ENCODE measurements at places on chromosomes 12 and 14.

- peaks cover 19% of the 10 kb centered on the region for H3K36me3 ChIP-seq
- H3K4me3 ChIP-seq = no peak overlapping the region
- peaks cover 11% of the 10 kb centered on the region for H3K27me3 ChIP-seq
These were observed 1.8 kb downstream of the STAC3 start for GRCh38 chr12:57248934-57249742.

DNA sequence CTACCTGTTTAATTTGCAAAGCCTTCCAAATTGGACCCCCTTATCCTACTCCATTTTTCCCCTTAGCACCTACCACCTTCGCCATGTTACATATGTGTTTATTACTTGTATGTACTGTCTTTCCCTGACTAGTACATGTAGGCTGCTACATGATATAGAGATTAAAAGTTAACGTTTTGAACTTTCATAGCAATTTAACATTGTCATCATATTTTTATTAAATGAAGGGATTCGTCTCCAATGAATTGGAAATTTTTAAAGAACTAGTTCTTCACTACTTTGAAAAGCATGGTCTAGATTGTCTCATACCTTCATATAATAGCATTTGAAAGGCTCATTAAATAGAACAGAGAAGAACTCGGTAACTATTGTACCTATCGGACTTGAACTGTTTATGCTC is 64.9 kb upstream of the REP15 start:
- H3K36me3 ChIP-seq = peaks cover 21% of the 10 kb centered on the region
- H3K4me3 ChIP-seq = no peak overlapping the region
- no peaks in the 10 kb centered on the region for H3K27me3 ChIP-seq
- no peak for DNase-seq
- no peaks in the 10 kb centered on the region for H3K4me1 ChIP-seq

- H3K4me1 ChIP-seq = peaks cover 8% of the 10 kb centered on the region
- peaks cover 12% of the 10 kb centered on the region for H3K27me3 ChIP-seq
These were observed 20.0 kb upstream of the TCP11L2 start for GRCh38 chr12:106282457-106283097.

DNA sequence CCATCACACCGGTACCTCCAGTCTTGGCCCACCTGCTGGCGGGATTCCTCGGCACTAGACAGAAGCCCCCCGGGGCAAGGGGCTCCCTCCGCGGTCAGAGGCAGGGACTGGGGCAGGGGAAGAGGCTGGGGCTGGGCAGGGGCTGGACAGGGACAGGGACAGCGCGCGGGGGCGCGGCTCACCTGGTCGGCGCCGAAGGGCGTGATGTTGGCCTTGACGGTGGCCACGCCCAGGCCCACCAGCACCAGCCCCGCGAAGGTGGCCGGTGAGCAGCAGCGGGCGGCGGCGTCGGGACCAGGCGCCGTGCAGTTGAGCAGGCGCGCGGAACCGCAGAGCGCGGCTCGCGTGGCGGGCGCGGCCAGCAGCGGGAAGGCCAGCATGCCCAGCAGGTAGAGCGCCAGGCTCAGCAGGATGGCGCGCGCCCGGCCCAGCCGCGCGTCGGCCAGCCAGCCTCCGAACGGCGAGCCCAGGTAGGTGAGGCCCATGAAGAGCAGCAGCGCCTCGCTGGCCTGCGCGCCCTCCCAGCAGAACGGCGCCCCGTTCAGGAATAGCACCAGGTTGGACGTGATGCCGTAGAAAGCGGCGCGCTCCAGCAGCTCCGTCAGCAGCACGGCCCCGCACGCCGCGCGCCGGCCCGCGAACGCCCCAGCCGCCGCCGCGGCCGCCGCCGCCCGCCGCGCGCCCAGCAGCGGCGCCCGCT is 392 bp downstream of the SLC15A4 start:
- no peaks in the 10 kb centered on the region for H3K27me3 ChIP-seq
- peak; percentile 50 for DNase-seq
- peaks cover 47% of the 10 kb centered on the region for H3K4me1 ChIP-seq
- no peak overlapping the region for H3K27ac ChIP-seq
- H3K36me3 ChIP-seq = peaks cover 31% of the 10 kb centered on the region

DNA sequence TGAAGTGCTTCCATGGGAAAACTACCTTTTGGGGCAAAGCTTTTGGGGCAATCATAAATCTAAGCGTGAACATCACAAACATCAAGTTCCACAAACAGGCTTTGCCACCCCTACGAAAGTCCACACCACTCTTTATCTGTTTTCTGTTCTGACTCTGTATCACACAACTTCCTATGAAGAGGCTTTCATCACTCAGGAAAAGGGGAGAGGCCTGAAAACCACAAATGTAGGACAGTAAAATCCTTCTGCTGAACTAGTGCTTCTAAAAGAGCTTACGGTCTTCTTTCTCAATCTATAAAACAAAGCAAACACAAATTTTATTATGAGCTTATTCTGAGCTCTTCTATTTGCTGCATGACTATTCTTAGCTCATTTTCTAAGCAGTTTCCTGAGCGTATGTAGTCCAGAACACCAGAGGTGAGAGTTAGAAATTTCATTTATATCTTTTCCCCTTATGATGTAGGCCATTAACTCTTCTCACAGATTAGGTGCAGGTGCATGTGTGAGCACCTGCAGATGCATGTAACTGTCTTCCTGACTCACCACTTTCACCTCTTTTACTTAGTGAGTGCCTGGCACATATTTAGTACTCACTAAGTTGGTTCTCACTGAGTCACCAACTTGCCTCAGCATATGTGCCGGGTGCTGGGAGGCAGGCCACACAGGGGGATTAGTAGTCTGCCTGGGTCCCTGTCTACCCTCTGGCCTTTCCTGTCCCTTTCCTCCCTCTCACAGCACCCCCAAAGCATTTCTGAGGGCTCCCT is 32.9 kb upstream of the SYCP3 start:
- no peaks in the 10 kb centered on the region for H3K27me3 ChIP-seq
- no peak for DNase-seq
- no peaks in the 10 kb centered on the region for H3K4me1 ChIP-seq
- no peaks in the 10 kb centered on the region for H3K36me3 ChIP-seq

GRCh38 chr14:49702725-49703124 is 9.8 kb downstream of the KLHDC1 start:
- no peaks in the 10 kb centered on the region for H3K27me3 ChIP-seq
- H3K4me1 ChIP-seq = no peaks in the 10 kb centered on the region
- no peak overlapping the region for H3K27ac ChIP-seq
- peaks cover 5% of the 10 kb centered on the region for H3K36me3 ChIP-seq
- DNase-seq = no peak

- no peak overlapping the region for H3K4me3 ChIP-seq
- H3K27ac ChIP-seq = no peak overlapping the region
- H3K27me3 ChIP-seq = no peaks in the 10 kb centered on the region
- no peaks in the 10 kb centered on the region for H3K36me3 ChIP-seq
- no peak for DNase-seq
- H3K4me1 ChIP-seq = no peaks in the 10 kb centered on the region
These were observed 75.3 kb downstream of the PPFIA2 start for GRCh38 chr12:81683881-81684280.

GRCh38 chr12:112759786-112760185 is 31.8 kb upstream of the RPH3A start:
- peaks cover 18% of the 10 kb centered on the region for H3K27me3 ChIP-seq
- H3K27ac ChIP-seq = no peak overlapping the region
- no peak overlapping the region for H3K4me3 ChIP-seq
- H3K36me3 ChIP-seq = no peaks in the 10 kb centered on the region
- DNase-seq = no peak
- no peaks in the 10 kb centered on the region for H3K4me1 ChIP-seq

- no peak overlapping the region for H3K27ac ChIP-seq
- H3K27me3 ChIP-seq = no peaks in the 10 kb centered on the region
- no peaks in the 10 kb centered on the region for H3K36me3 ChIP-seq
- H3K4me1 ChIP-seq = peaks cover 8% of the 10 kb centered on the region
- DNase-seq = no peak
These were observed 23.9 kb upstream of the ATP2B1 start for GRCh38 chr12:89732522-89732921.

DNA sequence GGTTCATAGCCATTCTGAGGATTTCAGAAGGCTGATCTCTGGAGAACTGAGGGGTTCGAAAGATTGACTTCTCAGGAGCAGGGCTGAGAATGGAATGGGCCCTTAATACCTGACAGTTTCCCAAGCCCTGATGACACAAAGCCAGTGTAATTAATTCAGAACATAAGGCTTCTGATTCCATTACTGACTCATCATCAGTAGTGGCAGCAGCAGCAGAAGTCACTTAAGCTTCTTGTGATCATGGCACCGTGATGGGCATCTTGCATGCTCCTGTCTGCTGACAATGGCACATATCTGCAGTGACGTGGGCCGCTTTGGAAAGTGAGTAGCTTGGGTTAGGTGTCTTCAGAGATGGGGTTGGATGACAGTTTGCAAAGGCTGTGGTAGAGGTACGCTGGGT is 38.2 kb upstream of the GSG1 start:
- no peak overlapping the region for H3K4me3 ChIP-seq
- DNase-seq = no peak
- peaks cover 15% of the 10 kb centered on the region for H3K4me1 ChIP-seq
- H3K27me3 ChIP-seq = peaks cover 3% of the 10 kb centered on the region
- no peak overlapping the region for H3K27ac ChIP-seq
